ENCODE measurements at places on chromosomes 2 and 18.

- DNase-seq: no peak
Measured at GRCh38 chr2:172969609-172970008, 106.0 kb upstream of the MAP3K20 start.

DNA sequence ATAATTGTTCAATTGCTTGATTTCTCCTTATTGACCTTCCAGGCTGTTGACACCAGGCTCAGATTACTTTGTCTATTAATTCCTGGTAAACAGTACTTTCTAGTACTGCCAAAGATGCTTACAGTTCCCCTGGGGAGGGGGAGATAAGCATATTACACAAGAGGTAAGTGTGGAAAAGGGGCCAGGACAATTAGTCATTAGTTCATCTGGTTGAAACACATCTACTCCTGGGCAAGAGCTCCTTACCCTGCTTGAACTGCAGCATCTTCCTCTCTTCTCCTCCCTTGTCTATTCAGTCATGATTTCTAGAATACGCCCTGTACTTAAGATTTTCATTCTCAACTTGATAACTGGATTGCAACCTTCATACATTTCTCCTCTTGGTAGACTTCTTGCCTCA is 10.4 kb upstream of the SPATS2L start:
- no peak for DNase-seq

DNA sequence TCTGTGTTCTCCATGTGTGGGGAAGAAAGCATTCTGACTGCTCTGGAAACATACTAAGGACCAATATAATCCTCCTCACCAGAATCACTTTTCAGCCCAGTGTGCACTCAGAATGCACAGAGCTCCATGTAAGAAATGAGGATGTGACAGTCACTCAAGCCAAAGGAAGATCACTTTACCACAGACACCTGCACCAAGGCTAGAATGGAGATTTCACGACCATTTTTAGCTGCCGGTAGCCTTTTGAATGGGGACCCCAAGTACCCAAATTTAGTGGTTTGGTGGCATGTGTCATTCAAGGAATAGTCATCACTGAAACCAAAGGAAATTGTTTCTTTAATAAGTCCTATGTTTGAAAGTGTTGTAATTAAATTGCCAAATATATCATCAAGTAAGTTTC is 613.2 kb upstream of the ACVR2A start:
- no peak for DNase-seq

- no peak for DNase-seq
Measured at GRCh38 chr18:35164133-35164532, 76.7 kb upstream of the ZNF397 start.

- DNase-seq: no peak
Measured at GRCh38 chr2:45910473-45911060, 259.1 kb downstream of the PRKCE start.

- DNase-seq: no peak
Measured at GRCh38 chr18:5294113-5294456, 1.4 kb downstream of the ZBTB14 start.

DNA sequence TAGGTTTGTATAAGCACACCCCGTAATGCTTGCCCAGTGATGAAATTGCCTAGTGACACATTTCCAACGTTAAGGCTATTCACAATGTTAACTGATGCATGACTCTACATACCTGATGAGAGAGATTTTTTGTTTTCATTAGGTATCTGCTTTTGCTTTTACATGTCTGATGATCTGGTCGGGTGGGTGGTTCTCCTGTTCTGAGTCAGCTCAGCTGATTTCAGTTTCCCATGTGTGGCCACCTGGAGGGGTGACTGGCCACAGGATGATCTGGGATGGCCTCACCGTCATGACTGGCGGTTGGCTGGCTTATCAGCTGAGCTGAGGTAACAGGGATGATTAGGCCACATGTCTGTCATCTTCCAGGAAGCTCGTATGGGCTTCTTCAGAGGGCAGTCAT is 33.8 kb upstream of the ACYP2 start:
- no peak for DNase-seq

DNA sequence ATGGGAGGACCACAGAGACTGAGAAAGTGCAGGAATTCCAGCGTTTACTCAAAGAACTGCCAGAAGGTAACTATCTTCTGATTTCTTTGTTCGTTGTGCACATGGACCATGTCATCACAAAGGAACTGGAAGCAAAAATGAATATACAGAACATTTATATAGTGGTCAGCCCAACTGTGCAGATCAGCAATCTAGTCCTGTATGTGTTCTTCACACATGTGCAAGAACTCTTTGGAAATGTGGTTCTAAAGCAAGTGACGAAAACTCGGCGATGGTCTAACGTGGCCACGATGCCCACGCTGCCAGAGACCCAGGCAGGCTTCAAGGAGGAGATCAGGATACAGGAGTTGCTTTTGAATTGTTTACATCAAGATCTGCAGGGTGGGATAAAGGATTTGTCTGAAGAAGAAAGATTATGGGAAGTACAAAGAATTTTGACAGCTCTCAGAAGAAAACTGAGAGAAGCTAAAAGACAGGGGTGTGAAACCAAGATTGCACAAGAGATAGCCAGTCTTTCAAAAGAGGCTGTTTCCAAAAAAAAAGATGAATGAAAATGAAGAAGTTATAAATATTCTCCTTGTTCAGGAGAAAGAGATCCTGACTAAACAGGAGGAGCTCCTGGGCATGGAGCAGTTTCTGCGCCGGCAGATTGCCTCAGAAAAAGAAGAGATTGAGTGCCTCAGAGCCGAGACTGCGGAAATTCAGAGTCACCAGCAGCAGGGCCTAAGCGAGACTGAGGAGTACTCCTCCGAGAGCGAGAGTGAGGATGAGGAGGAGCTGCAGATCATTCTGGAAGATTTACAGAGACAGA is 8.3 kb upstream of the CHST10 start:
- no peak for DNase-seq

GRCh38 chr2:176269319-176270099 is at the start of gene MTX2:
Gene MTX2 (plus strand): TSS chr2:176269442. CDS start chr2:176269630, 188 bp downstream.
- peak; percentile 90 for DNase-seq

DNA sequence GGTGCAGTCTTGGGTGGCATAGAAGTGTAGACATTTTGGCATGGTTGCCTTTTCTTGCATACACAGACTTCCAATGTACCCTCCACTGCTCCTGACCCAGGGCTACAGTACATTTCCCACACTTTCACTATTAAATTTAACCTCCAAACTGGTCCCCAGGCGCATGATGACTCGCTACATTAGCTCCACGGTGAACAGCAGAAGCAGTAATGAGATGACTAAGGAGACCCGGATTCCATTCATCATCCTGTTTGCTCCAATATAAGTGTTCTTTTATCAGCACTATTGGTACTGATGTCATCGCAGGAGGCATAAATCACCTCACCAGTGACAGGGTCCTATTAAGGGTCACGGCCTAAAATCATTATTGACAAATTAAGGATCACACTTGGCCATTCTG is 316.5 kb downstream of the EN1 start:
- no peak for DNase-seq

DNA sequence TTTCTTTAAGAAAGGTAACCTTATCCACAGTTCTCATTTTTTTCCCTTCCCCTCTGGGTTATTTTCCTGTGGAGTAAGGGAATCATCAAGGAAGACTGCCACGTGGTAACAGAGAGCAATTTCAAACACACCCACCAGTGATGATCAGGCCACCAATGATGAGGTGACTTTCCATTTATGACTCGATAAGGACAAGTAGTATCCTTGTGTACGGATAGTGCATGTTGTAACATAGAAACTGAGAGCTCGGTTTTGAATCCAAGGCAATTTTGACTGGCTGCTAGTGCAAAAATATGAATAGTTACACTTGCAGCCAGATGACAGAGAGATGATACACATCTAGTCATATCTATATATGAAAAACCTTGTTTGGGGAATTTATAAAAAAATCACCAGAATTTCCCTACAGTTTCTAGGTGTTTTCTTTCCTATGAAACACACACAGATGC is 143.6 kb upstream of the TCF4 start:
- DNase-seq: no peak

GRCh38 chr2:234286118-234286598 is 210.7 kb downstream of the ARL4C start:
- no peak for DNase-seq

DNA sequence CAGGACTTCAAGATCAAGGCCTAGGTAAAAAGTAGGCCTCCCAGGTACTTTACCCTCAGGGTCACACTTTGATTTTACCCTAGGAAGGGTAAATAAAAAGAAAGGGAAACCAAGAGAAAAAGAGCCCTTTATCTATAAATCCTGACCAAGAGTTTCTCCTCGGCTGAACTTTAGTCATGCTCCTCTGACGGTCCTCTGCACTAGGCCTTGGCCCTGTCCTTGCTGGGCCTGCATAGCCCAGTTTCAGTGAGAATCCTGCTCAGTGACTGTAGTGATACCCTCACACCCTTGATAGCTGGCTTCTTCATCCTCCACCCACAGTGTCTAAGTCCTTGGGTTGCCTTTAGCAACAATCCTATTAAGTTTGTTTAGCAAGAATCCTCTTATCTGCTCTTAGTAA is 20.5 kb upstream of the ITSN2 start:
- DNase-seq: no peak

GRCh38 chr18:79611040-79611681 is 68.4 kb upstream of the CTDP1 start:
- DNase-seq: peak; percentile 75

- no peak for DNase-seq
Measured at GRCh38 chr2:63589148-63589958, 590 bp downstream of the MDH1 start.

DNA sequence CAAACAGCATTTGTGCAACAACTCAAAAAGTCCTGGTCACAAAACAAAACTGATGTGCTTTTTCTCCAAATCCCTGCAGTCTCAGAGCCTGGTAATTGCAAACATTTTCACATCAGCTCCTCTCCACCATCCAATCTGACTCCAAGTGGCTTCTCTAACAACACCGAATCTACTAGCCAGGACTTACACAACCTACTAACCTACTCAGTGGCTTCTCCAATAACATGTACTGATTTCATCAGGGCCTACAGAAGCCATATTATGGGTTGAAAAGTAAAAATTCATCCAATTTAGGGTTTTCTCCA is 104.3 kb downstream of the COLEC12 start:
- DNase-seq: no peak

DNA sequence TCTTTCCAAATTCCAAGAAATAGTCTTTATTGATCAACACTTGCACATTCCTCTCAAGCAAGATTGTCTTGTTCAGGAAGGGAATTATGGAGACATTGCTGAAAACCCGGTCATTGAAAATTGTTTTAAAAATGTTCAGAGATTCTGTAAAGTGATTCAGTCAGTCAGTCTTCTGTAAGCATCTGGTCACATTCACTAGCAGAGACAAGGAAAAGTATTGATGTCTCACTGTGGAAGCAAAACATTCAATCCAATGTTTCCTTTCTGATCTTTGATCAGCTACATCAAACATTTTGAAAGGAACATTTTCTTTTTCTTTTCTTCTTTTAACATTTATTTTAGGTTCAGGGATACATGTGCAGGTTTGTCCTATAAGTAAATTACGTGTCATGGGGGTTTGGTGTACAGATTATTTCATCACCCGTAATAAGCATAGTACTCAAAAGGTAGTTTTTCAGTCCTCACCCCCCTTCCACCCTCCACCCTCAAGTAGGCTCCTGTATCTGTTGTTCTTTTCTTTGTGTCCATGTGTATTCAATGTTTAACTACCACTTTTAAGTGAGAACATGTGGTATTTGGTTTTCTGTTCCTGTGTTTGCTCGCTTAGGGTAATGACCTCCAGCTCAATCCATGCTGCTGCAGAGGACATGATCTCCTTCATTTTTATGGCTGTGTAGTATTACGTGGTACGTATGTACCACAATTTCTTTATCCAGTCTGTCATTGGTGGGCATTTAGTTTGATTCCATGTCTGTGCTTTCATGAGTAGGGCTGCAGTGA is 61.2 kb downstream of the CTNNA2 start:
- no peak for DNase-seq

DNA sequence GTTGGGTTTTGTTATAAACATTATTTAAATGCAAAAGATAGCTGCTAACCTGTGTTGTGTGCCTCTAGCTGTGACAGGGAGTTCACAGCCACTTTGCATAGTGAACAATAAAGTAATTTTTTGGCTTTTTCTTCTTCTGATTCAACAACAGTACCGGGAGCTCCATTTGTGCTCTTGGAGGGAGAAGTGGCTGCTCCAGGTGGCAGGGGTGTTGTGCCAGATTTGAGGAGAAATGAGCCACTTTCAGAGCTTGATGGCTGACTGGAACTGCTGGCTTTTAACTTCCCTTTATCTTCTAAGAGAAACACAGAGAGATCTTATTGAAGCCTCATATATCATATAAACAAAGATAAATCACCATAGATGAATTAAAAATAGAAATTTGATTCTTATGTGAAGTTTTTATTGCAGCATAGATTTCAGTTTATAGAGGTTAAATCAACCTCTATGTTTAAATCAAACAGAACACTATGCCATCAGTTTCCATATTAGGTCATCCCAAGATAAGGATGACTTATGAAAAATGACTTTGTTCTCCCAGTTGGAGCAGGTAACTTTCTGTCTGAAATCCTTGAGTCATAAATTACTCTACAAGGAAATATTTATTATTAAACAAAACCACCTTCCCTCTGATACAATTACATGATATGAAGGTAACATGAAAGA is 182.0 kb upstream of the SESTD1 start:
- no peak for DNase-seq

- DNase-seq: no peak
Measured at GRCh38 chr18:74477771-74478170, 18.4 kb upstream of the CNDP2 start.

GRCh38 chr18:56691530-56691929 is 40.4 kb downstream of the WDR7 start:
- DNase-seq: no peak

Measured in aorta (tissue), 5 donors.